Left cardiac atrium (tissue), 4 donors: ENCODE measurements at places on chromosomes 3 and 15. TPM values are rescaled to one million over a fixed set of nuclear protein-coding genes. Genes with fewer than 3 reads are reported as not detected.
A peak's percentile ranks its signal among the peaks of the same experiment; 100 is the strongest.

The ISG20 gene
- 4.0 TPM for total RNA-seq

DNA sequence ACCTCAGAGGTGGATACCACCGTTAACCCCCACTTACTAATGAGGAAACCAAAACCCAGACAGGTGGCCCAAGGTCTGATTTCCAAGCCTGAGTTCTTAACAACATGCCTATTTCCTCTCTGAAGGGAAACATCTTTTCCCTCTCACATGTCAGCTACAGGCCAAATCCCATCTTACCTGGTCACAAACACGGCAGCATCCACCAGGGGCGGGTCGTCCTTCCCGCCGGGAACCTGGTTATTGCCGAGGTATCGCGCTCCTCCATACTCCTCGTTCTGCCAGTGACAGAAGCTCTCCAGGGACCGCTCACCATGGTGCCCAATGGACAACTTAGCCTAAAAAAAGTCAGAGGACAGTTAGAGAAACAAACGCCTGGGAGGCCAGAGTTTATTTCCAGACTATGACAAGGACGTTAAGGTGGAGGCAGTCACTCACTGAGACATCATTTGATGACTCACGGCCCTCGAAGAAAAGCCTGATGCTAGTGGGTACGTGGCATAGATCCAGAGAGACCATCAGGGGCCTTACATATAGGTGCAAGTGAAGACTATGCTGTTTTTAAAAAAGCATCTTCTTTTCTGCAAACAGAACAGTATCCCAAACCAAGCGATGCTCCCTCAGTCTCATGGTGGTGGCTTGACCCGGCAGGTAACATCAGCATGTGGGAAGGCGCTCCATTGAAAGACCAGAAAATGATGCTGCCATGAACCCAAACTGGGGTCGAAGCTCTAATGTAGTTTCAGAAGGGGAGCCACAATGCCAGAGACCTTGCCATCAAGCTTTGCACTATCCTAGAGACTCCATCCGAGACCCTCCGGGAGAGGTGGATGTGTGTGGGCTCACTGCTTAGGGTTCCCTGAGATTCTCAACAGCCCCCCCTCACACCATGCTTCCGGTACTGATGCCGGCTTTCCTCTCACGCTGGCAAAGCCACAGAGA lies 80.2 kb downstream of the ADAMTS17 start:
- no peak for DNase-seq

- no peak for DNase-seq
Observed at GRCh38 chr3:108301695-108302404, 5.5 kb downstream of the HHLA2 start.

The SERINC4 gene
- 0.24 TPM for total RNA-seq

The CASR gene
- total RNA-seq = not detected

DNA sequence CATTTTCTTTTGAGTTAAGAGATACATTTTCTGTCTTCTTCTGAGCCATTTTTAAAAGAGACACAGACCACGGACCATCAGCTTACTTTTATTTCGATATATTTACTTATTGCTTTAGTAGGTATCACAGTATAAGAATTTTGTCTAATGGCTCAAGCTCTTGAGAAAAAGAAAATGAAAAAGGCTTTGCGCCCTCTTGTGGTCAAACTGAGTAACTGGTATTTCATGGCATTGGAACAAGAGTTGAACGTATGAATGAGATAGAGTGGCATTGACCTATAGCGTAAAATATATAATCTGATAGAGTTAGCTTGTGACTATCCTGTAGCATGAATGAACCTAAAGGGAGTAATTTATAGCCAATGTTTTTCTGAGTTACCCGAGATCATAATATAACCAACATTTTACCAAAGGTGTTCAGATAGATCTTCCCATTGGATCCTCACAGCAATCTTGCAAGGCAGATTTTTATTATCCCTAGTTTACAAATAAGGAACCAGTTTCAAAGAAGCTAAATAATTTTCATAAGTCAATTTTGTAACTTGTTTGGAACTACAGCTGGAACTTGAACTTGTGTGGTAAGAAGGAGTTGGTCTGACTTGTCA lies 154.6 kb downstream of the POLR2M start:
- no peak for DNase-seq

The SI gene
- not detected for total RNA-seq

- DNase-seq = no peak
Observed at GRCh38 chr15:99435113-99435695, 130.6 kb upstream of the MEF2A start.

The CHRNA7 gene
- 1.5 TPM for total RNA-seq

DNA sequence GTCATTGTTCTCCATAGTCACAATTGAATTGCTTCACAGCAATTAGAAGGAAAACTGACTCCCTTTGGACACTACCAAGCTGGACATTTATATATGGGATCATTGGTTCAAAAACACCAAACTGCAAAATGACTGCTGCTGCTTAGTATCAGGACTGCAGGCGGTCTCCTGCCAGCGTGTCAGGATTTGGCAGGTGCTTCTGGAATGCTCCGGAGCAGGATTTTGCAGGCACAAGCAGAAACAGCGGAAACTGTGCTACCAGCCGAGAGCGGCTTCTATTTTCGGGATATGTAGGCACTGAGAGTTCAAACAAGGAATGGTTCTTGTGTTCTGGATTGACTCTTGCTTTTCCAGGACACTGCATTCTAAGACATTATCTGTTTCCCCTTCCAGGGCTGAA lies 95.5 kb downstream of the SSR3 start:
- peak; percentile 31 for DNase-seq

- DNase-seq = no peak
Observed at GRCh38 chr3:128619146-128619890, 31.3 kb downstream of the RPN1 start.

GRCh38 chr15:50854601-50855490 lies 53.6 kb upstream of the AP4E1 start:
- no peak for DNase-seq

The RBPMS2 gene
- 312 TPM for total RNA-seq

DNA sequence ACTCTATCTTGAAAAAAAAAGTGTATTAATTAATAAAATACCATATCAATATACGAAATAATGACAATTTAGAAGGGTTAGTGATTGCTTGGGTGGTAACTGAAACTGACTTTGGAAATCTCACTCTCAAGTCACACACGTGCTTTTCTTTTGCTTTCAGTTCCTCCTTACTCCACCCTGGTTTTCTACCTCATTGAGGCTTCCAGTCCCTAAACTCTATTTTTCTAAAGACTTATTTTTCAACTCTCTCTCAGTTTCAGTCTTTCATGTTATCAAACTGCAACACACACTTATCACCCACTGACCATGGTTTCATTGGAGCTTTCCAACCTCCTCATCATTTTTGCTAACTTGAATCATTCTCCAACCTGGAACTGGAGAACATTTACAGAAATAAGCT lies 23.5 kb downstream of the IL12A start:
- no peak for DNase-seq

- no peak for DNase-seq
Observed at GRCh38 chr3:32888739-32889138, 62.7 kb upstream of the CCR4 start.

The CA12 gene
- total RNA-seq = 5.4 TPM

DNA sequence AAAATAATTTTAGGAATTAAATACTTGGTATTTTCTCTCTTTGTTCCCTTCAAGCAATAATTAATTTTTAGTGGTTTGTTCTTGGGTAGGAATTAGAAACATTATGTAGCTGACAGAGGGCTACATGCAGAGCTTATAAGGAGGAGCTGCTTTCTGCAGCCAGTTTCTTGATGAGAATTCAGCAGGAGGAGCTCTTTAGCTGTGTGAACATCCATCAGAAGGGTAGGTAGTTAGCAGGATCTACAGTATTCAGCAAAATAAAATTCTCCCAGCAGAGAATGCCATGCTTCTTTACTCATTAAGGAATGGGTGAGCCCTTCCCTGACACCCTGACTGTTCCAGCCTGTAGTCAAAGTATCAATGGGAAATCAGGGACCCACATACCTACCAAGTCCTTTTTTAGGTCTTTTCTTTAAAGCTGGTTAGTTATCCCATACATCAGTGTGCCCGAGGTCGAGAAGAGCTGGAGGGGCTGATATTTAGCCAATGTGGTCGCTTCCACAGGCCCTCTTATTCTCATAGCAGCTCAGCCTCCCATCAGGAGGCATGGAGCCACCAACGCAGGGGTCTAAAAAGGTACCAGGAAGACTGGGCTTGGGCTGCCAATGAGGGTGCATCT lies 54.0 kb downstream of the KCNAB1 start:
- DNase-seq = no peak

The SLC22A13 gene
- total RNA-seq = 0.21 TPM

- DNase-seq = no peak
Observed at GRCh38 chr15:27059610-27060202, 88.7 kb downstream of the GABRG3 start.

GRCh38 chr3:127717357-127718244 lies 44.8 kb downstream of the ABTB1 start:
- no peak for DNase-seq

GRCh38 chr15:70832176-70832575 lies 21.8 kb downstream of the LARP6 start:
- no peak for DNase-seq

The UROC1 gene
- not detected for total RNA-seq

DNA sequence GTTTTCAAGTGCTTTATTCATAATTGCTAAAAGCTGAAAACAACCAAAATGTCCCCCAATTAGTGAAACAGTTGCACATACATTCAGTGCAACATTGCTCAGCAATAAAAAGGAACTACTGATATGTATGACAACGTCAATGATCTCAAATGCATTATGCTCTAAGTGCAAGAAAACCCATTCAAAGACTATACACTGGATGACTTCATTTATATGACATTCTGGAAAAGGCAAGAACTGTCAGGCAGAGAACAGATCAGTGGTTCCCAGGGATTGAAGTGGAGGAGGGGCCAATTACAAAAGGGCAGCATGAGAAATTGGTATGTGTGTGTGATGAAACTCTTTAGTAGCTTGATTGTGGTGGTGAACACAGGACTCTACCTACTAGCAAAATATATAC lies 585.6 kb downstream of the TBL1XR1 start:
- DNase-seq = no peak

DNA sequence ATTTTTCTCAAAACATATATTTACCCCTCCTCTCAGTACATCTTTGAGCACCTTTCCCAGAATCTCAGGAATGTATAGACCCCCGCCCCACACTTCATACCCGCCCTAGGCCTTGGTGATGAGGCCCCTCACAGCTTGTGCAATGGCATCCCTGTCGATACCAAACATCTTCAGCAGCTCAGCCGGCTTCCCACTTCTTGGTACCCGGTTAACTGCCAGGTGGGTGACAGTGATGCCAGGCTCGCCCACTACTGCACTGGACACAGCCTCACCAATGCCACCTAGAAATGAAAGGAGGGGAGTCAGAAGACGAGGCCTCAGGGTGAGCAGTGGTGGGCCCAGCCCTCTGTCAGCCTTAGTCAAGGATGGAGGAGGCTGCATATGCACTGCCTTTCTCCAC lies 30.2 kb downstream of the TKT start:
- DNase-seq = no peak

- no peak for DNase-seq
Observed at GRCh38 chr3:42771271-42771670, 1.8 kb downstream of the CCDC13 start.

The CCK gene
- total RNA-seq = not detected

The NR2E3 gene
- not detected for total RNA-seq

- no peak for DNase-seq
Observed at GRCh38 chr3:32870373-32871095, 52.7 kb downstream of the TRIM71 start.

- no peak for DNase-seq
Observed at GRCh38 chr3:9448643-9449042, 51.2 kb downstream of the SETD5 start.

DNA sequence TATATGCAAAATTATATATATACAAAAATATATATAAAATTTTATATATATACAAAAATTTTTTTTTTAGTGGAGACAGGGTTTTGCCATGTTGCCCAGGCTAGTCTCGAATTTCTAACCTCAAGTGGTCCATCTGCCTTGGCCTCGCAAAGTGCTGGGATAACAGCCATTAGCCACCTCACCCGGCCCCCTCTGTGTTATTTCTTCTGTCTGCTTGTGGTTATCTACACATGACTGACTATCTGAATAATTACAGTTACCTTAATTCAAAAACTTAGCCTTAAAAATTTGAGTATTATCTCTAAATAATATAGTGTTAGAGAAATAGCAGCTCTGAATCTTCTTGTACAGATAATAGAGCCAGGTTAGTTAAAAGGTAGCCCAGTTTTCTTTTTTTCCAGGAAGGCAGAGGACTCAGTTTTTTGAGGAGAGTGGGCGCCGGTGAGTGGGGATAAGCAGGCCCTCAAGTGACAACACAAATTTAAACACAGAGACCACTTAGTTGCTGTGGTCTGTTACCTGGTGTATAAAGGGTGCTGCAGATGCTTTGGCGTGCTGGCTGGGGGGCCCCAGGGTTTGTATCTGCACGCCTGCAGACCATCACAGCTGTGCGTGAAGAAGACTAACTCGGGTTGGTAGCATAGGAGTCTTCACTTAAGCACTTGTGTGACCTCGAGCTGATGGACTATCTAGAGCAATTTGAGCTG lies 83.7 kb downstream of the TRAK1 start:
- DNase-seq = no peak

DNA sequence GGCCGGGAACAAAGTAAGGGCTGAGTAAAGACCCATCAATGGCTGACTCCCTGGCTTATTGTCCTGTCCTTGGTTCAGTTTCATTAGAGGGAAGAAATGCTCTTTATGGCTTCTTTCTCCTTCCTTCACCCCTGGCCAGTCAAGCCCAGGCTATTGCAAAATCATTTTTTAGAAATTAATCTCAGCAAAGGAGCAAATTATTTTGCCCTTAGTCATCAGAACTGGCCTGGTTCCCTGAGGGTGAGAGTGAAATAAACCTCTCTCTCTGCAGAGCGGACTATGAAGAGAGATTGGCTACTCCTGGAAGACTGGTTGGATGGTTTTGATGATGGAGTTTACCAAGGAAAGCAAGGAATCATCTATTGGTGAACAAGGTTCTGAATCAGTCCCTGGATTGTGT lies 52.7 kb upstream of the OXTR start:
- no peak for DNase-seq

The SLC12A8 gene
- total RNA-seq = 0.80 TPM

The HCLS1 gene
- 28.9 TPM for total RNA-seq

The IL17RC gene
- 34.6 TPM for total RNA-seq

DNA sequence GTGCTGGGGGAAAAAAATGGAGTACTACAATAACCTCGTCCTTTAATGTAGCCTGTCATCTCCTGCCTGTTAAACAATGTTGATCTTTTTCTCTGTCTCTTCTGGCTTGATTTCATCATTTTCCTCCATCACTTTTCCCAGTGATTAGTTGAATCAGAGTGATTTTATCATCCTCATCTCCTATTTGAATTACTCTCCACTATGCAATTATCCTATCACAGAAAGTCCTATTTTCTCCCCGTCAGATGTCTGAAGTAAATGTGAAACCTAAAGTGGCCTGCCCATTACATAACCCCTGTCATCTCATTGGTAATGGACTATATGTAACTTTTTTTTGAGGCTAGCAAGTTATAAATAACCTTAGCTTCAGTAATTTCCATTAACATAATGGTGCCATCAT lies 201.8 kb downstream of the CACNA2D3 start:
- no peak for DNase-seq
